D341Med (cell line): ENCODE measurements at places on chromosomes 16 and 17.
A peak's percentile ranks its signal among the peaks of the same experiment; 100 is the strongest.

GRCh38 chr17:28937044-28937729 lies 14.1 kb downstream of the PHF12 start:
- DNase-seq, result no peak

- no peak for DNase-seq
Observed at GRCh38 chr17:1475321-1475854, 17.1 kb downstream of the MYO1C start.

DNA sequence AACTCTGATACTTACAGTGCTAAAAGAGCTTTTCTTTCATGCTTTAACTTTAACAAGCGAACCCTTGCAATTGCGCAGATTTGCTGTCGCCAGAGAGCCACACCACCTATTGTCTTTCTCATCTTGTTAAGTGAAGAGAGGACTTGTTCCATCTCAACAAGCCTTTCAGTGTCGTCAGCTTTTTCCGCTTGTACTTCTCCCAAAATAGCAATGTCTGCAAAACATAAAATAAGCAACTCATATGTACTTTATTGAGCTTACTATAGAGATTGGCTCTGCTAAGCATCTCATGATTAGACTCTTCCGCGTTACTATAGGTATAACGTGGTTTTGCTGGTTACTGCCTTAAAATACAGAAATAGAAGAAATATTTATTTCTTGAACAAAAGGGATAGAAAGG lies 51.9 kb downstream of the ABCA8 start:
- DNase-seq, result no peak

GRCh38 chr16:22016927-22017326 lies 9.0 kb downstream of the MOSMO start:
- no peak for DNase-seq

DNA sequence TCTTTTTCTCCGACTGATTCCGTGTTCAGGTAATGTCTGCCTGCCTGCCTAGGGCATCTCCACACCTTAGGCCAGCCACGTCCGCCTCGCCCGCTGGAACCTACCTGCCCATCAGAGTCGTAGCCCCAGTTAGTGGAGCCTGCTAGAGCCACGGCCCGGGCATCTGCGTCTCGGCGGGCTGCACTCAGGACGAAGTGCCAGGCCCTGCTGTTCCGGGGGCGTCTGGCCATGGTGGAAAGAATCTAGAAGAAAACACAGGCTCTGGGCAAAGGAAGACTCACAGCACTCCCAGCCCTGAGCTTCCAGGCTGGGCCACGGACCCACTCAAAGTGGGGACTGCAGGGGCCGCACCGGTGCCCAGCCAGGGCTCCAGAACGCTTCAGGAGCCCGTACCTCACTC lies 1.1 kb downstream of the SPSB3 start:
- DNase-seq, result no peak

DNA sequence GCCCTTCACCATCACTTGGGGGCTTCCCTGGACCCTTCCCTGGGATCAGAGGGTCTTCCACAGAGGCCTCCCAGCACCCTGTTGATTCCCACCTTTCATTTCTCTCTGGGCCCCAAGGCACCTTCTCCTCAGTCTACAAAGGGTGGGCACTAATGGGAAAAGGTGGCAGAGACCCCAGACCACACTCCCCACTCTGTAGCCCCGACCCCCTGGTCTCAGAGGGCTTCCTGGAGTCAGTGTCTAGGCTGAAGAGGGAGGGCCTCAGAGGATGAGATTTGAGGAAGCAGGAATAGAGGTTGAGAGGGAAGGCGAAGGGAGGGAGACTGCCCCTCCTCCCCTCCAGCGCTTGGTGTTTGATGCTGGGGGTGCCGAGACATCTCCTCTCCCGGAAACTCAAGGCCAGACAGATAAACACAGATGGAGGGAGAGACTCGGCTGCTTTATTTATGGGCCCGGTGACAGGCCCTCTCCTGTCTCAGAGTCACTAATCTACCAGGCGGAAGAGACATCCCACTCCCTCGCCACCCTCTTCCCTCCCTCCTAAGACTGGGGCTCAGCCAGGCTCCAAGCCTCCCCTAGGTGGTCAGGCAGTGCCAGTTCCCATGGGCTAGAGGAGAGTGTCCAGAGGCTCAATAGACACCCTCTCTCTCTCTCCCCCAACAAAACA lies 18.5 kb upstream of the SP2 start:
- no peak for DNase-seq

DNA sequence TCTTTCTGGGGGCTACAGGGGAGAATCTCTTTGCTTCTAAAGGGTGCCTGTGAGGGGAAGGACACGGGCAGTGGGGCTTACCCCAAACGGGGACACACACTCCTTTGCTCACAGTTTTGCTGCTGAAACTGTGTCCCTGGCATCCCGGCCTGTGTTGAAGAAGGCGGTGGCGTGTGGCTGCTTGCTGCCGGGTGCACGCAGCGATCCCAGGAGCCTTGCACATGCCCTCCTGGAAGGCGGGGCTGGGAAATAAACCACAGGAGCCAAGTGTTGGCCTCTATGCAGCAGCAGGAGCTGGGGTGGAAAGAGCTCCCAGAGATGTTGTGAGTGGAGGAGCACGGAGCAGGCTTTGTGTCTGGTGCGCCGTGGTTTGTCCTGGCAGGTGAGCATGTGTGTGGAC lies 131.0 kb upstream of the CIBAR2 start:
- DNase-seq, result no peak

DNA sequence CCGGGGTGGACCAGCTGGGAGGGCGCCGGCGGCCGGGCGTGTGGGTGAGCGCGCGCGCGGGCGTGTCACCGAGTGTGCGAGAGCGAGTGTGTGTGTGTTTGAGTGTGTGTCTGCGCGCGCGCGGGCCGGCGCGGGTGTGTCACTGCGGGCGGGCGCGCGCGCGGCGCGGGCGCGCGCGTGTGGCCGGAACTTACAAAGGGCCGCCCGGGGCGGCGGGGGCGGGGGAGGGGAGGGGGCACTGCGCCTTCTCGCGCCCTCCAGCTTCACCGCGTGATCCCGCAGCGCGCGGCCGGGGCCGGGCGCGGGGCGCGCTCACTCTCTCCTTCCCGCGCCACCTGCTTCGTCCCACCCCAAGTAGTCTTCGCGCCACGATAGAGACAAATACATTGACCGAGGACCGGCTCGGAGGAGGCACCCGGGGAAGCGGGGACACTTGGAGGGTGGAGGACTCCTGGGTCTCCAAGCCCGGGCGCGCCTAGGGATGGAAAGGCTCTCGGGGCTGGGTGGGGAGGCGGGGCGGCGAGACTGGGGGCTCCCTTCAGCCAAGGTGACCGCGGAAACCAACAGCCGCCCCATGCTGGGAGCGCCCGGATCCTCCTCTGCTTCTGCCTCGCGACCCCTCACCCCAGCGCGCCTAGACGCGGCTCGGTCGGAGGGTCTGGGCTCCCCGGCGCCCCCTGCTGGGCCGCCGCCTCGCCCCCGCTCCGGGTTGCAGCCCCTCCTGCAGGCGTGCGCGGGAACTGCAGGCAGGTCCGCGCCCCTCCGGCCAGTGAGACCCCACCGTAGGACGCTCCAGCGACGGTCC lies at the start of gene SRCIN1:
SRCIN1 (minus strand) TSS at position 112 of the 805 bp plus-strand sequence. CDS start 247 bp downstream, outside the sequence.
- peak; percentile 96 for DNase-seq

GRCh38 chr17:1153795-1154546 lies 25.8 kb downstream of the ABR start:
- peak; percentile 67 for DNase-seq

DNA sequence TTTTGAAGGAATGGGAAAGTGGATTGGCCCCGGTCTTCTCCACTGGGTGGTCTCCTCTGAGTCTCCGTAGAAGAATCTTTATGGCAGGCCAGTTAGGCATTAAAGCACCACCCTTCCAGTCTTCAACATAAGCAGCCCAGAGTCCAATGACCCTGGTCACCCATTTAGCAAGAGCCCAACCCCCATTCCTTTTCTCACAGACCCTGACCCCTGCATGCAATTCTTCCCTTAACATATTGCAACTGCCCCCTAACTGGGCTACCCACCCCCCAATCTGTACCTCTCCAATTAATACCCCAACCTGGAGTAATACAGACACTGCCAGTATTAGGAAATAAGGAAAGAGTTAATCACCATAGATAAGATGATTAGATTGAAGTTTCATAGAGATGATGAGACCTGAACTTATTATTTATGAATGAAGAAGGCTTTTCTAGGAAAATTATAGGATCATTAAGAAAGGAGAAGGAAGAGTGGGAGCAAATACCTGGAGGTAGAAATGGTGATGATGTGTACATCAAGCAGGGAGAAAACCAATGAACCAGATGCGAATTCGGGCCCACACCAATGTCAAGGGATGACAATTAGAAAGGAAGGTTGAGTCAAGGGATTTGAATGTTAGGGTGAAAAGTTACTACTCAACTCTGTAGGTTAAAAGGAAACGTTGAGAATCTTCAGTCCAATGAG lies 2.4 kb downstream of the CCL2 start:
- DNase-seq, result no peak

DNA sequence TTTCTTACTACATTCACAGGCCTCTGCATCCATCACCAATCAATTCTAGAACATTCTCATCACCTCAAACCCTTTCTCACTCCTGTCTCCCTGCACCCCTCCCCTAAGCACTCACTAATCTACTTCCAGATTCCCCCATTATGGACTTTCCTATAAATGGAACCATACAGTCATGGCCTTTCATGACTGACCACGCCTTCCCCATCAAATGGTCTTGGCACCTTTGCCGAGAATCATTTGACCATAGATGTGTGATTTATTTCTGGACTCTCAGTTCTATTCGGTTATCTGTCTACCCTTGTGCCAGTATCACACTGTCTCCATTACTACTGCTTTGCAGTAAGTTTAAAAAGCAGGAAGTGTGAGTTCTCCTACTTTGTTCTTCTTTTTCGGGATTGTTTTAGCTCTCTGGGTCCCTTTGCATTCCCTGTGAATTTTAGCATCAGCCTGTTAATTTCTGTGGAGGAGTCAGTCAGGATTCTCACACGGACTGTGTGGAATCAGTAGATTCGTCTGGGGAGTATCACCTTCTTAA lies 27.5 kb downstream of the GTF3C1 start:
- DNase-seq, result no peak

- DNase-seq, result no peak
Observed at GRCh38 chr17:37761961-37762360, 17.1 kb upstream of the HNF1B start.

DNA sequence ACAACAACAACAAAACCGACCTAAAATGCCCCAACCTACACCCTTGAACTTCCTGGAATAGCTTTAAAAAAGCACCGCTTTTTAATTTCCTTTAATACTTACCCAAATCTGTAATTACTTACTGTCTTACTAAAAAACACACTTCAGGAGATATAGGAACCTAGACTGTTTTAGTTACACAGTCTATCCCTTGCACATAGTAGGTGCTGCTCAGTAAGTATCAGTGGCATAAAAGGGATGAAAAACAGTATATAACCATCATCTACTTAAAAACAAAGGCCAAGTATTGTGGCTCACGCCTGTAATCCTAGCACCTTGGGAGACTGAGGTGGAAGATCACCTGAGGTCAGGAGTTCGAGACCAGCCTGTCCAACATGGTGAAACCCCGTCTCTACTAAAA lies 6.1 kb downstream of the SUMO2 start:
- no peak for DNase-seq

DNA sequence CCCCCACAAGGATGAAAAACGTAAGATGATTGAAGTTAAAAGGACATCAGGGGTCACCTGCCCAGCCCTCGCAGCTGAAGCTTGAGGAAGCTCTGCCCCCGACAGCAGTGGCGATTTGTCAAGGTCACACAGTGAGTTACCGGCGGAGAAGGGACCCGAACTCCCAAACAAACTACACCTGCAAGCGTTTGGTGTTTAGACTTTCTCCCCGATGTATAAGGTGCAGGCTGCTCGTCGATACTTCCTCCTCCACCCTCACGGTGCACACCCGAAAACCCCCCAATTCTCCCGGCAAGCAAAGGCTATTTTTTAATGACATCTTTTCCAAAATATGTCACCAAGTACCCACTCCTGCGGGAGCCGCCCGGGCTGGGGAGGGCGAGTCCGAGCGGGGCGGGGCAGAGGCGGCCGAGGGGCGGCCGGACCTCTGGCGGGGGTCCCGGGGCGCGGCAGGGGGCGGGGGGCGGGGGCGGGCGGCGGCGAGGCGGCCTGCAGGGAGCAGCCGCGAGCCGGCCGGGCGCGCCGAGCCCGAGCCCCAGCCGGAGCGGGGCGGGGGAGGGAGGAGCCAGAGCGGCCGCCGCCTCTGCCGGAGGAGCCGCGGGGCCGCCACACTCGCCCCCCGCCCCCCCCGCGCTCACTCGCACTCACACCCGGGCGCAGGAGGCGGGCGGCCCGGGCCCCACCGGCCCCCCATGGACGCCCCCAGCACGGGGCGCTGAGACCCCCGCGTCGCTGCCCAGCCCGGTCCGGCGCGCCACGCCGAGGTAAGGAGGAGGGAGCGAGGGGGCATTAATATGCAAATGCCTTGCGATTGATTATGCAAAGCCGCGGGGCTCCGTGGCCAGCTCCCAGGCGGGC lies at the start of gene THRA:
THRA (plus strand) TSS at position 637 of the 858 bp plus-strand sequence. CDS start 11,524 bp downstream, outside the sequence.
- peak; percentile 98 for DNase-seq

- no peak for DNase-seq
Observed at GRCh38 chr17:31573861-31574260, 182.4 kb downstream of the RAB11FIP4 start.

DNA sequence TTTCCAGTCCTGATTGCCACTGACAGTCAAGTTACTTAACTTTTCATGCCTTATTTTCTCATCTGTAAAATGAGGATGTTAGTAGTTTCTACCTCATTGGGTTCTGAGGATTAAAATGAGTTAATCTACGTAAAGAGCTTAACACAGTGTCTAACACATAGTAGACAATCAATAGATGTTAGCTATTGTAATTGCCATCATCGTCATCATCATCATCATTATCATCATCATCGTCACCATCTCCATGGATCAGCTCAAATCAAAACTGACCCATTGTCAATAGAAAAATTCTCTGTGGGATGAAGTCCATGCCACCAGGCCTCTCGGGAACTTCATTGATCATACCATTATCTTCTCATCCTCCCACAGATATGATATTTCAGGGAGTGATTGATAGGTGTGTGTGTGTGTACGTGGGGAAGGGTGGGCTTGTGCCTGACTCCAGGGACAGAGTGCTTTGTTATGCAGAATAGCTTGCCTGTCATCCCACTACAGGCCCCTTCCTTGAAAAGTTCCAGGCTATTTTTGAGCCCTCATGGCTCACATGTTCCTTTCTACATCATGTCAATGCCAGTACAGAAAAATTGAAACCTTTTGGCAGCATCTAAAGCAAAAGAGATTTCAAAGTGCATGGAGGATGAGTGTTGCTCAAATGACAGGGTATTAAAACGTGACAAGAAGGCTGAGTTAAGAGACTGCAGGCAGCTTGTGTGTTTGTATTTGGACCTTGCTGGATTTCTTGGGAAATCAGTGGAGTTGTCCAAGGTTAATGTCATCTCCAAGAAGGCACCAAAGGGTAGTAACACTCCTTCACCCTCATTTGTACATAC lies 133.9 kb downstream of the PRKCB start:
- no peak for DNase-seq

- DNase-seq, result no peak
Observed at GRCh38 chr17:10976401-10976800, 138.5 kb upstream of the PIRT start.

- no peak for DNase-seq
Observed at GRCh38 chr17:73803964-73804435, 159.8 kb upstream of the SDK2 start.
